Mesenteric fat pad (tissue), 1 donor: ENCODE measurements at places on chromosomes 16 and 17. TPM values are rescaled to one million over a fixed set of nuclear protein-coding genes. Genes with fewer than 3 reads are reported as not detected.

MEAK7 gene
- 11.5 TPM for total RNA-seq

PDE6G gene
- total RNA-seq: 1.3 TPM

EPX gene
- not detected for total RNA-seq

SLC22A31 gene
- total RNA-seq: 0.35 TPM

ALOX12 gene
- 0.16 TPM for total RNA-seq

APOH gene
- total RNA-seq: not detected

TAT gene
- total RNA-seq: not detected

NRN1L gene
- not detected for total RNA-seq

TBX21 gene
- 0.35 TPM for total RNA-seq

PGP gene
- total RNA-seq: 11.8 TPM

ZG16B gene
- not detected for total RNA-seq

SPNS3 gene
- not detected for total RNA-seq

C17orf67 gene
- 2.0 TPM for total RNA-seq

NPIPB2 gene
- 10.9 TPM for total RNA-seq

UBE2I gene
- total RNA-seq: 91.9 TPM
